ENCODE measurements at places on chromosomes 2 and 18.

DNA sequence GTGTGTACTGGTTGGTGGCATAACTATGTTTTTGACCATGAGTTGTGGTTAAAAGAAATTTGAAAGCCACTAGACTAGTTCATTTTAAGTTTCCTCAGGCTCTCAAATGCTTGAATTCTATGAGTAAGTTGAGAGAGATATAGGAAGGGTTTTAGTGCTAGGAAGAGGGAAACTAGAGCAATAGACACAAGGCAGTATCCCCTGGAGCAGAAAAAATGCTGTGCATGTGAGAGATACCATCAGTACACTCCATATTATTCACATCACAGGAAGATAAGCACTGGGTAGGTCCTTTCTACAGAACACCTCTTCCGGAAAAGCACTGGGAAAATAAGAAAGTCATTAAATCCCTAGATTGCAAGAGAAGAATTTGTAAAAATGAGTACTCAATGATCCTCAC, 19.3 kb upstream of the DSG3 start:
- no peak for DNase-seq

DNA sequence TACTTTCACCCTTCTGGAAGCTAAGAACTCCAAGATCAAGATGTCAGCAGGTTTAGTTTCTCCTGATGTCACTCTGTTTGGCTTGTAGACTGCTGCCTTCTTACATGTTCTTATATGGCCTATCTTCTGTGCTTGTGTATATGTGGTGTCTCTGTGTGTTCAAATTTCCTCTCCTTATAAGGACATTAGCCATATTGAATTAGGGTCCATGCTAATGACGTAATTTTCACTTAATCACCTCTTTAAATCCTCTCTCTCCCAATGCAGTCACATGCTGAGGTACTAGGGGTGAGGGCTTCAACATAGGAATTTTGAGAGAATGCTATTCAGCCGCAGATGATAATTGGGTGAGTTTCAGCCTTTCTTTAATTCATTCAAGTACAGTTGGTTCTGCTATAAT, 458.3 kb upstream of the SYT4 start:
- no peak for DNase-seq

DNA sequence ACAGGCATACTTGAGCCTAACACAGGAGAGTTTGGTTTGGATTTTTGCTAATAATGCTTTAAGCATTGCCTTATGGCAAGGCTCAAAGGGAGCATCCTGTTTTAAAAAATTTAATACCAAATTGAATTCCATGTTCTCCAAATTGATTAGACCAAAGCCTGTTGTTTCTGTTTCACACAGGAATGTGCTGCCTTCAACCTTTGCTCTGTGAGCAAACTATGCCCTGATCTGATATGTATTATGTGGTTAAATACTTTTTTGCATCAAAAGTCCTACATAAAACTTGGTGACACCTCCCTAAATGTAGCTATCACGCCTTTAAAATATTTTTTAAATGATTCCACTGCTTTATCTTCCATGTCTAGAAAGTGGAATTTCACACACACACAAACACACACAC, 691.4 kb downstream of the CPS1 start:
- no peak for DNase-seq

DNA sequence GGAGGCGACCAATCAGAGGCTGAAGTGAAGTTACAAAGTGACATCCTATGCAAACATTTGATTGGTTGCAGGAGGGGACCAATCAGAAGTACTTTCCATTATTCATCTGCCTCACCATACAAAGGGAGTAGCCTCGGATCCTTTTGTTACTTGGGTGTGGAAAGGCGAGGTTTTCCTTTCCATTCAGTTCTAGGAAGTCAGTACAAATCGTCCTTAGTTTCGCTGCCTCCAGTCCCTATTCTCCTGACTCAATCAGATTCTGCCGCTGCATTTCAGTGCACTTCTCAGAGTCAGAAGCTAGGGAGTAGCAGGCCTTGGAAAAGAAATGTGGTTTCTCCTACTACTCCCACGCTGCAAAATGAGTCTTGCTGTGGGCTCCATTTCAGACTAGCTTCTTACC, 149.4 kb downstream of the DTNA start:
- no peak for DNase-seq

- no peak for DNase-seq
Observed at GRCh38 chr2:120624738-120625446, 110.8 kb upstream of the GLI2 start.

GRCh38 chr2:171399292-171399691, 34.5 kb downstream of the METTL8 start:
- no peak for DNase-seq

DNA sequence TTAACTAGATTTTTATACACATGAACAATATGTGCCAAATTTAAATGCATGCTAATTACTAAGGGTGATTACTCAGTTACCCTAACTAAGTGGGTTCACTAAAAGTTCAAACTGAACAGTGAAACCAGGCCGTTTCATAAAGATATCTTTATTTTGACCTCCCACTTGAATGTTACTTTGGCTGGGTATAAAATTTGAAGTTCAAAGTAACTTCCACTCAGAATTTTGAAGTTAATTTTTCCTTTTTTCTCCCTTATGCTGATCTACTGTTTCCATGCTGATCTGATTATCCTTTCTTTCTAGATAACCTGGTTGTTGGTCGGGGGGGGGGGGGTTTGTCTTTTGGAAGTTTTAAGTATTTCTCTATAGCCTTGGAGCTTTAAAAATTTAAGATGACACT, 25.5 kb upstream of the MAP4K4 start:
- DNase-seq: no peak

- DNase-seq: peak; percentile 82
Observed at GRCh38 chr18:36402765-36403396, 105.4 kb downstream of the FHOD3 start.

DNA sequence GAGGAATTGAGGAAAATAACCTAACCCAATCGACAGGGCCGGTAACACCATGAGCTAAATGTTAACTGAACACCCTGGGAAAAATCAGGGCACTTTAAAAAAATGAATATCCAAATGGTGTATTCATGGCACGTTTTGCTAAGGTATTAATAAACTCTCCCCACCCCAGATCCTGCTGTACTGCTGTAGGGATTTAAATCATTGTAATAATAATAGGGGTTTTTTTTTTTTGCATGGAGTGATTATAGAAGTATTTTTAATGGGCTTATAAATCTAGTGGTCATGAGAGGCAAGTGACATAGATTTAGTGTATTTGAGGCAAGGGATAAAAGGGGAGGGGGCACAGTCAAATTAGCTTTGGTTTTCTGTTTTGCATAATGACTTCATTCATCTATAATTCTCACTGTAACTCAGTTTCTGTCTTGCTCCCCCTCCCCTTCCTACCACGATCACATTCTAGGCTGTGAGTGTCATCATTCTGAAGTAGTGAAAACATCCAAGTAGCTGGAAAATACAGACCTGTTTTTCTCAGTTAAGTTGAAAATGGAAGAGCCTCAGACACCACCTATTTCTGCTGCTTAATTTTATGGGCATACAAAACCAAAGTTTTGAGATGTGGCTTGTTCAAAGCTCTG, 18.2 kb upstream of the MGAT5 start:
- DNase-seq: peak; percentile 13

DNA sequence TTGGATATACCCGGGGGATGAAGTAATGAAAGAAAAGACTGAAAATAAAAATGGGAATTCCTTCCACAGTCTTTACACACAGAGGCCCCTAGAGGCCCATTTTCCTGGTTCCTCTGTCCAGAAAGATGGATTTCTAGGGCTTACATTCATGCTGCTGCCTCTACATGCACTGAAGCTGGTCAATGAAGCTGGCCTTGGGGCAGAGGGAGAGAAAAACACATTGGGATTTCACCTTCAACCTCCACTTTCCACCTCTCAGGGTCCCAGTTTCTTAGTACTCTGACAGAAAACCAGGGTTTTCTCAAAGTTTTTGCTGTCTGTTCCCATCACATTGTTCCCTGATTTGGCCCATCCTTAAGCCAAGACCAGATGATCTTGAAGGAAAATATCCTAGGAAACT, 154.6 kb upstream of the ZSWIM2 start:
- no peak for DNase-seq

- DNase-seq: no peak
Observed at GRCh38 chr2:234701841-234702240, 205.0 kb upstream of the ARL4C start.

Measured in AG08395 (cell line).